ENCODE measurements at places on chromosomes 6 and 20.

DNA sequence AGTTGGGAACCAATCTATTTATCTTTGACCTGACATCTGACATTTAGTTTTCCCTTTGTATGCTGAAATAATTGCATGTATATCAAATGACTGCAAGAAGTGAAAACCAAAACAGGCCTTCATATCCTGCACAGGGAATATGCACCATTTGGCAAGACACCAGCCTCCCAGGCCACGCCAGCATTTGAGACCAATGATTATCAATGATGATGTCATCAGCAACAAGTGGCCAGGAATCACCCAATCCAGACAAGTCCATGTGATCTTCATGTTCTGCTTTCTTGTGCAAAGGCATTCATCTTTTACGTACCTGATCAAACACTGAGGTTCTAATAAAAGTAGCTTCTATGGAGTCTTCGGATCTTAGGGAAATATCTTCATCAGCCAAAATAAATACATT is 107.4 kb upstream of the TENT5A start:
- no peak for DNase-seq
- no peaks in the 10 kb centered on the region for H3K36me3 ChIP-seq
- H3K4me1 ChIP-seq, result no peaks in the 10 kb centered on the region
- H3K27ac ChIP-seq, result no peak overlapping the region
- H3K4me3 ChIP-seq, result no peak overlapping the region

GRCh38 chr6:89978749-89979145 is 84.5 kb downstream of the GJA10 start:
- H3K4me3 ChIP-seq, result no peak overlapping the region
- no peaks in the 10 kb centered on the region for H3K27me3 ChIP-seq
- no peak for DNase-seq
- H3K4me1 ChIP-seq, result peaks cover 51% of the 10 kb centered on the region
- H3K36me3 ChIP-seq, result peaks cover 56% of the 10 kb centered on the region

GRCh38 chr6:132954222-132954621 is 139.9 kb downstream of the RPS12 start:
- DNase-seq, result no peak
- no peaks in the 10 kb centered on the region for H3K4me1 ChIP-seq
- no peaks in the 10 kb centered on the region for H3K36me3 ChIP-seq
- H3K27me3 ChIP-seq, result peaks cover 40% of the 10 kb centered on the region

DNA sequence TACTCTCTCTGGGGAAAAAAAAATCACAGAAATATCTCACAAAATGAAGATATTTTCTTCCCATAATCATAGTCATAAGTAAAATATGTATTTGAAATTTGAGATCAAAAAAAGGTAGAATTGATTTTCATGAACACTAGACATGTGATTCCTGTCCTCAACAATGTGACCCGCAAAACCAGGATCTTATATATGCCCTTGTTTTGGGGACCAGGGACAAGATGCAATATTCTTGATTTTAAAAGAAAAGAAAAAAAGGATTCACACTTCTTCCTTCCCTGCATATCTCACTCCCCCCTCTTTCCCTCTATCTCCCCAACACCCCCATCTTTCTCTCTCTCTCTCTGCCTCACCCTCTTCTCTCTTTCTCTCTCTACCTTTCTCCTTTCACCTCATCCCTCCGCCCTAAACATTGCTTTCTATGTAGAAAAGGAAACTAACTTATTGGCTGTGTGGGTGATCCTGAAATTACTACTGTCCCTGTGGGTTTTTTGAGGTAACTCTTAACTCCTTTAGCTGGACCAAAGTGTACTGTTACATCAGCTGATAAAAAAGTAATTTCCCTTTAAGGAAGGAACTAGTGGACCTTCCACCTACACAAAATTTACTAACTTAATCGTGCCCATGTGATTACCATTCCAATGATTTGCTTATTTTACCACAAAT is 85.6 kb downstream of the AIG1 start:
- H3K27me3 ChIP-seq, result no peaks in the 10 kb centered on the region
- no peak for DNase-seq
- no peak overlapping the region for H3K4me3 ChIP-seq
- peaks cover 8% of the 10 kb centered on the region for H3K4me1 ChIP-seq
- H3K27ac ChIP-seq, result no peak overlapping the region
- H3K36me3 ChIP-seq, result peaks cover 16% of the 10 kb centered on the region

GRCh38 chr6:55992546-55992945 is 117.2 kb upstream of the BMP5 start:
- H3K4me3 ChIP-seq, result no peak overlapping the region
- no peaks in the 10 kb centered on the region for H3K36me3 ChIP-seq
- H3K27ac ChIP-seq, result no peak overlapping the region
- no peak for DNase-seq
- H3K27me3 ChIP-seq, result no peaks in the 10 kb centered on the region
- H3K4me1 ChIP-seq, result no peaks in the 10 kb centered on the region

All from activated T-cell treated with anti-CD3 and anti-CD28 coated beads, Interleukin-2, amount 50 U/mL, for 24 hours (primary cell).